ENCODE measurements at places on chromosomes 2 and 18. TPM values are rescaled to one million over a fixed set of nuclear protein-coding genes. Genes with fewer than 3 reads are reported as not detected.

DNA sequence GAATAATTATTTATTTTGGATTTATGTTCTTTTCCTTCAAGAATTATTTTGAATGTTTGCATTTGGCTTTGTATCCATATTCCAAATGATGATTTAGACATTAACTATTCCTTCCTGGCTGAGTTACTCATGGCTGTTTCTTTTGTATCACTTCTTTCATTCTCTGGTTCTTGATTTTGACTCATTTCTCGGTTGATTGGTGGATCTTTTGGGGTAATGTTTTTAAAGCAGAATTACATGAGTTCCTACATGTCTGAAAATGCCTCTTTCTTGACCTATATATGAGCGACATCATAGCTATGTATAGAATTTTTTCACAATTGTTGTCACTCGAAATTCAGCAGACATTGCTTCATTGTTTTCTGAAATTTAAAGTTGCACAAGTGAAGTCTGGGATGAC lies 39.5 kb downstream of the CYP26B1 start:
- no peak for DNase-seq
- H3K4me3 ChIP-seq: no peak overlapping the region
- no peaks in the 10 kb centered on the region for H3K27me3 ChIP-seq
- H3K4me1 ChIP-seq: no peaks in the 10 kb centered on the region
- no peaks in the 10 kb centered on the region for H3K36me3 ChIP-seq

DNA sequence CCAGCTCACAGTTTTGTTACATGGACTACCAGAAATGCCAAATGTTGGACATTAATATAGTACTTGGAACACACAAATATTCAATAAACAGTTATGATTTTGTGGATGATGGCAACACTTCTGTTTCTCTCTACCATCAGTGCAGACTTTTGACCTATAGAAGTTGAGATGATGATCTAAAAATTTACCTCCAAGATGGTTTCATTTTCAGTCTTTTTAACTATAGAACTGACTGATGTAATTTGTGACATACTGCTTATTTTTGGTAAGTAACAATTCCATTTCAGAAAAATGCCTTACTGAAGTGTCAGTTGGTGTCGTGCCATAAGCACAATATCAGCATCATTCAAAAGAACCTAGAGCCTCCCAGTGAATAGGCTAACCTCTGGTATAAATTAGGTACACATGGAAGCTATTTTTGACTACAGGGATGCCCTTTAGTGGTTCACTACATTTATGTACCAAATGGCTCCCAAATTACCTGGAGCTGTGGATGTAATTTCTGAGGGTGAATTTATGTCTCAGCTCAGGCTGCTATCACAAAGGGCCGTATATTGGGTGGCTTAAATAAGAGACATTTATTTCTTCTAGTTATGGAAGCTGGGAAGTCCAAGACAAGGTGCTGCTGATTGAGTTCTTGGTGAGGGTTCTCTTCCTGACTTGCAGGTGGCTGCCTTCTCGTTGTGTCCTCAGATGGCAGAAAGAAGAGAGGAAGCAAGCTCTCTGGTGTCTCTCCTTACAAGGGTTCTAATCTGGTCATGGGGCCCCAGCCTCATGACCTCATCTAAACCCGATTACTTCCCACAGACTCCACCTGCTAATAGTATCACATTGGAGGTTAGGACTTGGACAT lies 66.5 kb downstream of the ALPK2 start:
- no peaks in the 10 kb centered on the region for H3K27me3 ChIP-seq
- no peaks in the 10 kb centered on the region for H3K4me1 ChIP-seq
- no peak overlapping the region for H3K4me3 ChIP-seq

GRCh38 chr18:11665146-11665545 lies 23.9 kb upstream of the GNAL start:
- no peaks in the 10 kb centered on the region for H3K4me1 ChIP-seq
- no peaks in the 10 kb centered on the region for H3K36me3 ChIP-seq
- H3K27me3 ChIP-seq: no peaks in the 10 kb centered on the region
- no peak for DNase-seq

DNA sequence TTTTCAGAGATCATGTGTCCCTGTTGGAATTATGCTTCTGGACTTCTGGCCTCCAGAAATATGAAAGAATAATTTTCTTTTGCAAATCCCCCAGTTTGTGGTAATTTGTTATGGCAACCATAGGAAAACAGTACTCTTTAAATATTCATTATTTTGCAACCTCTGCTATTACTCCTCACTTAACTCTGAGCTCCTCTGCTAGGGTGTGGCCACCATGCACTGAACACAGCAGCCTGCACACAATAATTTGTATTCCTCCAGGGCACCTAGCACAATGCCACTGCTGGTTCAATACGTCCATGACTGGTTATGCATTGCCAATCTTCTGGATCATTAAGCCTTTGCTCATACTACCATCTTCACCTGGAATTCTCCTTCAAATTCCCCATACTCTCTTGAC lies 232.0 kb downstream of the CNTNAP5 start:
- no peaks in the 10 kb centered on the region for H3K27me3 ChIP-seq
- no peak for DNase-seq
- no peaks in the 10 kb centered on the region for H3K36me3 ChIP-seq
- no peaks in the 10 kb centered on the region for H3K4me1 ChIP-seq

GRCh38 chr2:205609113-205609512 lies 73.2 kb upstream of the NRP2 start:
- H3K27ac ChIP-seq: no peak overlapping the region
- no peak overlapping the region for H3K4me3 ChIP-seq
- no peaks in the 10 kb centered on the region for H3K27me3 ChIP-seq
- DNase-seq: no peak
- H3K36me3 ChIP-seq: no peaks in the 10 kb centered on the region

GRCh38 chr2:197131558-197131855 lies 179.1 kb downstream of the ANKRD44 start:
- DNase-seq: peak; percentile 25
- no peaks in the 10 kb centered on the region for H3K36me3 ChIP-seq
- H3K4me3 ChIP-seq: no peak overlapping the region

DNA sequence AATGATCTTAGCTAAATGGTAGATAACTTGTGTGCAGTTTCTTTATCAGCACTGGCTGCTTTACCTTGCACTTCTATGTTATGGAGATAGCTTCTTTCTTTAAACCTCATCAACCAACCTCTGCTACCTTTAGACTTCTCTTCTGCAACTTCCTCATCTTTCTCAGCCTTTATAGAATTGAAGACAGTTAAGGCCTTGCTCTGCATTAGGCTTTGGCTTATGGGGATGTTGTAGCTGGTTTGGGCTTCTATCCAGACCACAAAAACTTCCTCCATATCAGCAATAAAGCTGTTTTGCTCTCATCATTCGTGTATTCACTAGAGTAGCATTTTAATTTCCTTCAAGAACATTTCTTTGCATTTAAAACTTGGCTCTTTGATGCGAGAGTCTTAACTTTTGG lies 123.7 kb downstream of the PIK3C3 start:
- H3K4me3 ChIP-seq: no peak overlapping the region
- no peaks in the 10 kb centered on the region for H3K4me1 ChIP-seq
- H3K27ac ChIP-seq: no peak overlapping the region
- no peaks in the 10 kb centered on the region for H3K36me3 ChIP-seq

- H3K27ac ChIP-seq: no peak overlapping the region
- no peak for DNase-seq
- H3K27me3 ChIP-seq: no peaks in the 10 kb centered on the region
- H3K4me3 ChIP-seq: no peak overlapping the region
These were observed 48.8 kb downstream of the ERBB4 start for GRCh38 chr2:212489719-212490346.

GRCh38 chr2:39571111-39571731 lies 94.5 kb upstream of the TMEM178A start:
- DNase-seq: no peak
- no peaks in the 10 kb centered on the region for H3K4me1 ChIP-seq
- no peaks in the 10 kb centered on the region for H3K36me3 ChIP-seq
- H3K4me3 ChIP-seq: no peak overlapping the region
- H3K27me3 ChIP-seq: no peaks in the 10 kb centered on the region

- H3K27me3 ChIP-seq: no peaks in the 10 kb centered on the region
- no peaks in the 10 kb centered on the region for H3K36me3 ChIP-seq
- H3K4me1 ChIP-seq: peaks cover 8% of the 10 kb centered on the region
These were observed 33.2 kb downstream of the ANKRD29 start for GRCh38 chr18:23629444-23629946.

GRCh38 chr18:4107049-4107467 lies 348.0 kb downstream of the DLGAP1 start:
- no peak overlapping the region for H3K27ac ChIP-seq
- peak overlapping the region; percentile 1 for H3K4me3 ChIP-seq
- H3K4me1 ChIP-seq: no peaks in the 10 kb centered on the region
- DNase-seq: no peak

GRCh38 chr2:213104092-213104902 lies 47.1 kb downstream of the IKZF2 start:
- peak overlapping the region; percentile 4 for H3K27ac ChIP-seq
- H3K4me3 ChIP-seq: no peak overlapping the region
- no peak for DNase-seq
- no peaks in the 10 kb centered on the region for H3K27me3 ChIP-seq
- no peaks in the 10 kb centered on the region for H3K36me3 ChIP-seq
- no peaks in the 10 kb centered on the region for H3K4me1 ChIP-seq

GRCh38 chr2:65278531-65278981 lies 50.9 kb downstream of the ACTR2 start:
- no peak for DNase-seq
- no peaks in the 10 kb centered on the region for H3K4me1 ChIP-seq
- no peak overlapping the region for H3K27ac ChIP-seq

GRCh38 chr2:62473246-62473827 lies 32.7 kb downstream of the TMEM17 start:
- H3K36me3 ChIP-seq: no peaks in the 10 kb centered on the region
- no peak overlapping the region for H3K27ac ChIP-seq
- no peak overlapping the region for H3K4me3 ChIP-seq
- no peak for DNase-seq
- H3K4me1 ChIP-seq: peaks cover 34% of the 10 kb centered on the region

GRCh38 chr2:120206022-120206581 lies 17.1 kb downstream of the TMEM185B start:
- H3K4me3 ChIP-seq: no peak overlapping the region
- no peaks in the 10 kb centered on the region for H3K36me3 ChIP-seq
- no peaks in the 10 kb centered on the region for H3K27me3 ChIP-seq
- H3K4me1 ChIP-seq: no peaks in the 10 kb centered on the region
- no peak overlapping the region for H3K27ac ChIP-seq

DNA sequence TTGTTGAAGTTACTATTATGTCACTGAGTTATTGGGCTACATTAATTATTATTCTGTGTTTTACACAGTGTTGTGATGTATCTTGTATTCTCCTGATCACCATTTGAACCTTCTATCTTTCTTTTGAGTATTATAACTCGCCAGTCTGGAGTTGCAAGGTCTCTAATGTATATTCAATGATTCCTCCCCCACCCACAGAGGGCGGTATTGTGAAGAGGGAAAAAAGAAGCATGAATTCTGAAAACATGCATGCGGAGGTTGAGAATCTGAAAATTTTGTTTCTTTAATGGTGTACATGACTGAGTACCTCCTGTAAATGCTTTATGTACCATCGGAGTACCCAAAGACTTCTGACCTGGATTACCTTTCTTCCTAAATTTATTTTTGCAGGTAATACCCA lies 266.6 kb downstream of the NR4A2 start:
- H3K4me3 ChIP-seq: no peak overlapping the region
- H3K27ac ChIP-seq: no peak overlapping the region
- H3K4me1 ChIP-seq: no peaks in the 10 kb centered on the region
- H3K36me3 ChIP-seq: no peaks in the 10 kb centered on the region

DNA sequence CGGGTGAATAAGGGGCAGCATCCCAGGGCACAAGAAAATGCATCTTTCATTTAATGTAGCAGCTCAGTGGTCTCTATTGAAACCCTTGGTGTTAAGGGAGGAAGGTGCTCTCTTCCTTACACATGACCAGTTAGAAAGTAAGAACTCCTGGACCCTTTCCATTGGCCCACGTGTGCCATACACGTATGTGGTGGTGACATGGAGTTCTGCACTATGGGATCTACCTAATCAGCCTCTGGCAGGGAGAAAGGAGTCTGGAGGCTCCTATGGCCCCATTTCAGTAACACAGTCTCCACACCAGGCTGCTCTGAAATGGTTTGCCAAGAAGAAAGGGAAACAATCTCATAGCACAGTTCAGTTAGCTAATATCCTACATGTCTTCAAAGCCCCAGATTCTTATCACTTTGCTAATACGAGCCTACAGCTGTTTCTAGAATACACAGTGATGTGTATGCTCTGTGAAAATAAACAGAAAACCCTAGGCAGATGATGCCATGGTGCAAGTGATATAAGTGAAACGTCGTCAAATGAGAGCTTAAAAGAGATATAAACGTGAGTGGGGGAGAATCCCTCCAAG lies 7.0 kb downstream of the EFEMP1 start:
- no peak for DNase-seq
- H3K27ac ChIP-seq: no peak overlapping the region
- no peaks in the 10 kb centered on the region for H3K36me3 ChIP-seq
- H3K4me3 ChIP-seq: no peak overlapping the region
- no peaks in the 10 kb centered on the region for H3K4me1 ChIP-seq
- no peaks in the 10 kb centered on the region for H3K27me3 ChIP-seq

DNA sequence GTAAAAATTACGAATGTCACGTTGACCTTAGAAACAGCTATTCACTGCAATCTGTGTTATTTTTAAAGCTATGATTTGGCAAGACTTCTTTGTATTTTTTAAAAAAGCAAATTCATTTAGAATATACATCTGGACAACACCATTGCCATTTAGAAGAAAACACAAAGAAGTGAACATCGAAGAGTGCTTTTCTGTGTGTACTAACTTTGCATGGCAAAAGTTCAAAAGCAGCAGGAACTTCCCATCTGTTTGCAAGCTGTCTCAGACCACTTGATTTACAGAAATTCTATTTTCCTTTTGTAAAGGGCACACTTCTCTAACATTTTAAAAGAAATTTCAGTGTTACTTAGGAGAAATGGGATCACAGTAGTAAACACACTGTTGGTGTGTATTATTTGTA lies 145.9 kb downstream of the CALCRL start:
- peaks cover 5% of the 10 kb centered on the region for H3K4me1 ChIP-seq
- H3K27ac ChIP-seq: no peak overlapping the region
- no peaks in the 10 kb centered on the region for H3K36me3 ChIP-seq
- no peak for DNase-seq
- no peaks in the 10 kb centered on the region for H3K27me3 ChIP-seq

DNA sequence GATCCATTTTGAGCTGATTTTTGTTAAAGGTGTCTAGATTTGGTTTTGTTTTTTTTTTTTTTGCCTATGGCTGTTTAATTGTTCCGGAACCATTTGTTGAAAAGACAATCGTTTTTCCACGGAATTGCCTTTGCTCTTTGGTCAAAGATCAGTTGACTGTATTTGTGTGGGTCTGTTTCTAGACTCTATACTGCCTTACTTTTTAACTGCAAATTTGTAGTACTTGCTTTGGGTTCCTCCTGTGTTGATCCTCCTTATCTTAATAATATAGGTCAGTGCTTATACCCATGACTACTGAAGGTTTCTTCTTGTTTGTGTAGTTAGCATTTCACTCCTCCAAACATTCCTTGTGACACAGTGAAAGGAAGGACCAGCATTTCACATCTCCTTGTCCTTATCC lies 30.4 kb downstream of the CERS6 start:
- peaks cover 6% of the 10 kb centered on the region for H3K4me1 ChIP-seq
- no peak overlapping the region for H3K27ac ChIP-seq

The DPYSL5 gene
- not detected for total RNA-seq

The MRPS5 gene
- 61.7 TPM for total RNA-seq

The ZNF892 gene
- total RNA-seq: 3.4 TPM

The MAP2 gene
- total RNA-seq: 2.0 TPM

The GAREM2 gene
- total RNA-seq: 4.6 TPM

The FEV gene
- 1.9 TPM for total RNA-seq

All from transverse colon (tissue), 4 donors.